Aorta (tissue), 5 donors: ENCODE measurements at places on chromosomes 5 and 9.

- DNase-seq = peak; percentile 35
Measured at GRCh38 chr9:132794730-132795380, 83.2 kb downstream of the AK8 start.

GRCh38 chr9:129201866-129202265 is 23.8 kb upstream of the IER5L start:
- DNase-seq = no peak

GRCh38 chr5:107805166-107805565 is 134.4 kb upstream of the EFNA5 start:
- DNase-seq = no peak

- no peak for DNase-seq
Measured at GRCh38 chr5:102797322-102797884, 42.3 kb downstream of the PAM start.

DNA sequence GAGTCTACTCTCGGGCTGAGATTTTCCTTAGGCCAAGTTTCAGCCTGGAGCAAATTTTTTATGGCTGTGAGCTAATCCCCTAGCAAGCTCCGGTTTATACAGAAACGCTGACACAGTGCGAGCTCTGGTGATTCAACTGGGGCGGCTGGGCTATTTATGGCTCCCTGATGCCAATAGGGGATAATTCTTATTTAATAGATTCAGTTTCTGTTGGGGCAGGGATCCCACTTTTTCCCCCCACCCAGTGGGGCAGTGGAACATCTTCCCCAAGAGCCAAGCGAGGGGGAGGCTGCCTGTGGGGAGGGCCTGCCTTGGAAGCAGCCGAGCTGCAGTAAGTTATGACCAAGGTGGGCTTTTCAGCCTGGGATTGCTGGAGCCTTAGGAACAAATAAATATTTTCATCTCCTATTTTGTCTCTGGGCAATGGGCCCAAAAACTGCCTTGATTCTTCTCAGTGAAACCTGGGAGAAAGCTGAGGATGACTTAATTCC is 129.1 kb downstream of the MACROH2A1 start:
- peak; percentile 64 for DNase-seq

GRCh38 chr5:115262011-115262320 is 711 bp downstream of the PGGT1B start:
- no peak for DNase-seq

GRCh38 chr5:126464959-126465358 is 41.8 kb downstream of the GRAMD2B start:
- DNase-seq = no peak

DNA sequence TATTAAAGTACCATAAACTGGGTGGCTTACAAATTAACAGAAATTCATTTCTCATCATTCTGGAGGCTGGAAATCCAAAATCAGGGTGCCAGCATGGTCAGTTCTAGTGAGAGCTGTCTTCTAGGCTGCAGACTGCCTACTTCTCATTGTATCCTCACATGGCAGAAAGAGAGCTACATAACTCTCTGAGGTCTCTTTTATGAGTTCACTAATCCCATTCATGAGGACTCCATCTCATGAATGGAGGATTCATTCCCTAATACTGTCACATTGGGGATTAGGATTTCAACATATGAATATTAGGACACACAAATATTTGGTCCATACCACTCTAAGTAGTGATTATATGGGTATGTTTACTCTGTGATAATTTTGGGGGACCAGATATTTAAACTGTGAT is 84.0 kb downstream of the ERP44 start:
- no peak for DNase-seq

DNA sequence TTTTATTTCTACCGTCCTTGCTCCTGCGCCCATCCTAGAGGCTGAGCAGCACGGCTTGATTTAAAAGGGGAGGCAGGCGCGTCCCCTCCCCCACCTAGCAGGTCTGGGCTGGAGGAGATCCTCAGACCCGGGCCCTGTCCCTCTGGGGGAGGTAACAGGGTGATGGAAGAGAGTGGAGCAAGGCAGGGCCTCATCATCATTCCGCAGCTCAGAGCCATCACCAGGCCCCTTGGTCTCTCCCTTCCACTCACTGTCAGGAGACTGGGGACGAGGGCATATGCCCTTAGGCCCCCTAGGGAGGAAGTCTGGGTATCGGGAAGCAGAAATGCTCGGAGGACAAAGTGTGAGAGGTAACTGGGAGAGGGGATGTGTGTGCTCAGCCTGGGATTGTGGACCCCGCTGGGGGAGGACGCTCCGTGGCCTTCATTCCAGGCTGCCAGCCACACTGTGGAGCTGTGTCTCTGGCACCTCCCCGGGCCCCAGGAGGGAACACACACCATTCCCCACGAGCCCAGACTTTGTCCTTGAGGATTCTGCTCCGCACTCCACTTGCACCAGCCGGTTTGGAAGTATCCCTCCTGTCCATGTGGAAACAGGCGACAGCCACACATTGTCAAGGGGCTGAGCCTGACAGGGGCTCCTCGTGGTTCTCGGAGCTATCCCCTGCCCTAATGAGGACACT is 761 bp downstream of the REEP2 start:
- DNase-seq = no peak

GRCh38 chr9:123063177-123063598 is 29.7 kb downstream of the GPR21 start:
- DNase-seq = no peak

DNA sequence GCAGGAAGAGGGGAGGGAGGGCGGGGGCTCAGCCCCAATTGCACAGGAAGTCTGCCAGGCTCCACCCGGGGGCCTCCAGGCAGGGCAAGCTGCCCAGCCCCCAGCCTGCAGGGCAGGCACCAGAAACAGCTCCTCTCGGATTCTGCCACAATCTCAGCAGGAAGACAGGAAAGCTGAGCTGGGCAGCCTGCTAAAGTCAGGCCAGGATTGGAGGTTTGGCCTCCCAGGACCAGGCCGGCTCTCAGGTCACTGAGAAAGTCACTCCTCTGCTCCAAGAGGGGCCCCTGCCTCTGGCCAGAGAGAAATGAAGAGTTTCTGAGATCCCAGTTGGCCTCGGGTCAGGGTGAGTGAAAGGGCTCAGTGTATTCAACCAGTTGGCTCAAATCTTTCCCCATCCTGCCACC is 54.6 kb upstream of the STXBP1 start:
- no peak for DNase-seq

DNA sequence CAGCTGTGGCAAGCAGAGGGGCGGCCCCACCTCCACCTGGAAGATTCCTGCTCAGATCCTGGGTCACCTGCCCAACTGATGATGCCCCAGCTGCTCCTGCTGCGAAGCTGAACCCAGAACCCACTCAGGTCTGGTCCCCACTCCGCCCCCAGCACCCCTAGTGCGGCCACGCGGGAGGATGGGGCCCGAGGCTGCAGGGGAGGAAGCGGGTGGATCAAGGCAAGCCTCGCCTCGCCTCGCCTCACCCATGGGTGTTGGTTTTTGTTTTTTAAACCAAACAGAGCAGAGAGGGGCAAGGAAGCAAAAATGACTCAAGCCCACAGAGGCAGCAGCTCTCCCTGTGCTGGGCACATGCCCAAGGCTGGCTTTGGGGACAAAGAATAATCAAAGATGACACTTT is 23.2 kb downstream of the ABO start:
- DNase-seq = no peak

DNA sequence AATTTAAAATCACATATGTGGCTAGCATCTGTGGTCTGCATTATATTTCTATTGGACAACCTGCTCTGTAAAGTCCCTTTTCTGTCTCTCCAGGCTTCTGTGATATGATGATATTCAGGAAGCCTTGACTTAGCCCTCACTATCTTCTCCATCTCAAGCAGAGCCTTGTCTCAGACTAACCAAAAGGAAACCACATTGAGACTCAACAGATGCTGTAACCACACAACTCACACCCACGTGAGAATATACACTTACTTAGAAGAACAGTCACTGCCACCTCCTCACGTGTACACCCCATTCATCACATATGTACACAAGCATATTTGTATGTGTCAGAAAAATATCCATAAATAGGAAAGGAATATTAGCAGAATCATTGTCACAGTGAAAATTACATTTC is 33.6 kb downstream of the HTR4 start:
- DNase-seq = no peak

- DNase-seq = no peak
Measured at GRCh38 chr9:83544002-83544698, 5.9 kb upstream of the FRMD3 start.

GRCh38 chr5:136819526-136820302 is 454.4 kb upstream of the TRPC7 start:
- DNase-seq = no peak

DNA sequence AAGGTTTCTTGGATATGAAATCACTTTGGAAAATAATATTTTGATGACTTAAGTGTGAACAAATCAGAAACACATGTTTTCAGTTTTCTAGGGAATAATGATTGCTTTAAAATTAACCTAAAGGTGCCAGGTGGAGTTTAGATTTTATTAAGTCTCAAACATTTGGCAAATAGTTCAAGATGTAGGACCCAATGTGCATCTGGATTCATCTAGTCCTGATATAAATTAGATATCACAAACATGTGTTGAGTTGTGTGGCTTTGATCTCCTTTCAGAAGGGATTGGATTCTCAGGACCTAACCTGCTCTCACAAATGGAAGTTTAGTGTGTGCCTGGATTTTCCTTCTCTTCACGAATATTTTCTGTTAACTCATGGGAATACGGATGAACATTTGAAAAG is 291.4 kb upstream of the ISL1 start:
- no peak for DNase-seq

DNA sequence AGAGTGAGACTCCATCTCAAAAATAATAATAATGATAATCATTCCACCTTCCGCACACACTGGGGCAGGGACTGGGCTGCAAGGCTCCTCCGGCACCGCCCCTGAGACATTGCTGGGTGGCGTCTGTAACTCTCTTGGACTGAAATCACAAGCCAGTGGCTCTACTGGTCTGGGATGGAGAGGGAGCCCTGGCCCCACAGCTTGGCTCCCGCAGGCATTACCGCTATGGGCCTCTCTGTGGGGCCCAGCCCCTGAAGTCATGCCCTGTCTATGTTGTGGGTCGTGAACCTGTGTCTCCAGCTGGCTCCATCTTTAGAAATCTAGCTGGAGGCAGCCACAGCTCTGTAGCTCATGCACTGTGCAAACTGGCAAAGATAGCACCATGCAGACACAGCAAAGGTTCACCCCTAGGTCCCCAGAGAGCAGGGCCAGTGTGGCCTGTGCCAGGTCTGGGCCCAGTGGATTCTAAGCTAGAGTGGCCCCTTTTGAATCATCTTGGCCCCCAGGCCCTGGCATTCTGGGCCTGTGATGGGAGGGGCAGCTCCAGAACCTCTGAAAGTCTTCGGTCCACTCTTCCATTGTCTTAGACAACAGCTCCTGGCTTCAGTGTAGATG is 36.1 kb upstream of the COL5A1 start:
- no peak for DNase-seq

DNA sequence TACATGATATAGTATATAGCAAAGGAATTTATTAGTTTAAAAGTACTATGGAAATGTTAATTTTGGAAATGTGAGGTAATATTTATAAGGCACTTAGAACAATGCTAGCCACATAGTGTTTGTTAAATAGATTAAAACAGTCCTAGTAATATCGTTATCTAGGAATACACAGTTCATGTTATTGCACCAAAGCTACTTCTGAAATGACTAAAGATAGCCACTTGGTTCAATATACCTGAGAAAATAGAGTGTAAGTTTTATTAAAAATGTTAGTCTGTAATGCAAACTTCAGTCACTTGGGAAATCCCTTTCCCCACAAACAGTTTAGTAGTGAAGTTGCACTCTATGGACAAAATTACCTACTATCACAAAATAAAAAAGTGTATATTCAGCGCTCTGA is 15.4 kb upstream of the F2R start:
- DNase-seq = no peak

- DNase-seq = no peak
Measured at GRCh38 chr5:68465133-68465532, 249.6 kb downstream of the PIK3R1 start.

DNA sequence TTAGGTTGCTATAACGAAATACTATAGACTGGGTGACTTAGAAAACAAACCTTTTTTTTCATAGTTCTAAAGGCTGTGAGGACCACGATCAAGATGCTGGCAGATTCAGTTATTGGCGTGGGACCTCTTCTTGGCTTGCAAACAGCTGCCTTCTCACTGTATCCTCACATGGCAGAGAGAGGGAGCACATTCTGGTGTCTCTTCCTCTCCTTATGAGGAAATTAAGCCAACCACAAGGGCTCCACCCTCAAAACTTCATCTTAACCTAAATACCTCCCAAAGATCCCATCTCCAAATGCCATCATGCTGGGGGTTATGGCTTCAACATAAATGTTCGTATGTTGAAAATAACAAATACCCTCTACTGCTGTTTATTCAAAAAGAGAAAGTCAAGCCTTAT is 197.1 kb downstream of the CEMIP2 start:
- no peak for DNase-seq

DNA sequence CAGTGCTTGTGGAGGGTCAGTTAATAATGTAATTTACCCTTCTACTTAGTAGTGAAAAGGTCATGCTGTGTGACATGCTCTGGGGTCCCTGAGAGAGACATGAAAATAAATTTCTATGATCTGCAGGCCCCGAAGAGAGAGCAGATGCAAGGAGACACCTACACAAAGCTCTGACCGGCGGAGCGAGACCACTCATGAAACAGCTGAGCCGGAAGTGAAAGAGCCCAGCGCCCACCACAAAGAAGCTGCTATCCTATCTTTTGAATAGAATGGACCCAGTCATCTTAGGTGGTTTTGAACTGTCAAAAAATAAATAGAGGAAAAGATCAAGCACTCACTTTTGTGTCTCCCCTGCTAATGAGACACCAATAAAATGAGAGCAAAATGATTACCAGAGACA is 190.0 kb downstream of the MED10 start:
- DNase-seq = no peak

- peak; percentile 2 for DNase-seq
Measured at GRCh38 chr9:37996819-37997217, 72.2 kb downstream of the SHB start.

GRCh38 chr5:3933966-3934365 is 338.3 kb downstream of the IRX1 start:
- DNase-seq = no peak

GRCh38 chr5:14946815-14947620 is 75.4 kb upstream of the ANKH start:
- DNase-seq = no peak

- DNase-seq = no peak
Measured at GRCh38 chr9:6552498-6553121, 92.9 kb downstream of the GLDC start.

GRCh38 chr9:124108216-124108615 is 96.6 kb downstream of the LHX2 start:
- DNase-seq = no peak

DNA sequence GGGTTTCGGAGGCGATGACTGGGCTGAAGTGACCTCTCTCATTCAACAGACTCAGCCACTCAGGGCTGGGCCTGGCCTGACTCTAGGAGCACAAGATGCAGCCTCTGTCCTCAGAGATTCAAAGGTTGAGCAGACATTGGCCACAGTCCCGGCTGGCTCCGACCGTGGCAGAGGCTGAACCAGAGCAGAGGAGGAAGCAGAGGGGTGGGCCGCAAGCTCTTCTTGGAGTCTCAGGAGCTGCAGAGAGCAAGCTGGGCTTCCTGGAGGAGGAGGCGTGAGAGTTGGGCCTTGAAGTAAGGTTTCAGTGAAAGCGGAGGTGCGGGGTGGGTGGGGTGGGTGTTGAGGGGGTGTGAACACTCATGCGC is 37.6 kb downstream of the ALG2 start:
- DNase-seq = peak; percentile 62

GRCh38 chr9:136095070-136096058 is at the start of gene NACC2:
Gene NACC2, minus strand, starts transcription at chr9:136095289. Its CDS starts 44,768 bp downstream, at chr9:136050521.
- peak; percentile 75 for DNase-seq

GRCh38 chr5:61670941-61671340 is 338.9 kb downstream of the ZSWIM6 start:
- DNase-seq = no peak

GRCh38 chr5:144504929-144505577 is 334.4 kb downstream of the KCTD16 start:
- no peak for DNase-seq

GRCh38 chr5:16934677-16935153 is 1.4 kb downstream of the MYO10 start:
- DNase-seq = no peak
